ENCODE measurements at places on chromosomes 16 and 17.

GRCh38 chr16:48555597-48556242 is 54.3 kb downstream of the N4BP1 start:
- no peak for DNase-seq

DNA sequence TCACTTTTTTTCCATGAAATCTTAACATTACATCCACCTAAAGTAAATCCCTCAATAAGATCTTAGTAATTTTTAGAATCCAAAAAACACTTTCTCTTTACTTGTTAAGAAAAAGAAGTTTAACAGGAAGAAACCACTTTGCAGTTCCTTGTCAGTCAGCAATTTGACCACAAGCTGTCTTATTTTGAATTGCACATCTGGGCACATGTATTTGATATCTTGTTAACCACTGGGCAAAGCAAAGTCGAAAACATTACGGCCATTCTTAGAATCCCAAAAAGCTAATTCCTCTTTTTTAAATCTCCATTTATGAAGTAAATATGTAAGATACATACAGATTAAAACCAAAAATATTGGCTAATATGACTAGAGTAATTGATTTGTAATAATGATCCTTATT is 1.1 kb downstream of the ABCA10 start:
- no peak for DNase-seq

- DNase-seq = peak; percentile 22
These were observed 354.4 kb downstream of the SNX29 start for GRCh38 chr16:12330946-12331345.

- no peak for DNase-seq
These were observed 24.4 kb upstream of the VAT1L start for GRCh38 chr16:77763994-77764393.
